Glomerular endothelial cell (primary cell): ENCODE measurements at places on chromosomes 16 and 17. TPM values are rescaled to one million over a fixed set of nuclear protein-coding genes. Genes with fewer than 3 reads are reported as not detected.

CMIP gene
- total RNA-seq = 41.9 and 111 TPM in 2 replicates

GDPD3 gene
- 0.82 and 5.3 TPM in 2 replicates for total RNA-seq

HOXB5 gene
- 2.4 and 7.4 TPM in 2 replicates for total RNA-seq

TNFRSF13B gene
- total RNA-seq = not detected in 2 replicates

TP53 gene
- 87.9 and 94.8 TPM in 2 replicates for total RNA-seq

CA5A gene
- total RNA-seq = not detected in 2 replicates
